ENCODE measurements at places on chromosomes 6 and 20.

DNA sequence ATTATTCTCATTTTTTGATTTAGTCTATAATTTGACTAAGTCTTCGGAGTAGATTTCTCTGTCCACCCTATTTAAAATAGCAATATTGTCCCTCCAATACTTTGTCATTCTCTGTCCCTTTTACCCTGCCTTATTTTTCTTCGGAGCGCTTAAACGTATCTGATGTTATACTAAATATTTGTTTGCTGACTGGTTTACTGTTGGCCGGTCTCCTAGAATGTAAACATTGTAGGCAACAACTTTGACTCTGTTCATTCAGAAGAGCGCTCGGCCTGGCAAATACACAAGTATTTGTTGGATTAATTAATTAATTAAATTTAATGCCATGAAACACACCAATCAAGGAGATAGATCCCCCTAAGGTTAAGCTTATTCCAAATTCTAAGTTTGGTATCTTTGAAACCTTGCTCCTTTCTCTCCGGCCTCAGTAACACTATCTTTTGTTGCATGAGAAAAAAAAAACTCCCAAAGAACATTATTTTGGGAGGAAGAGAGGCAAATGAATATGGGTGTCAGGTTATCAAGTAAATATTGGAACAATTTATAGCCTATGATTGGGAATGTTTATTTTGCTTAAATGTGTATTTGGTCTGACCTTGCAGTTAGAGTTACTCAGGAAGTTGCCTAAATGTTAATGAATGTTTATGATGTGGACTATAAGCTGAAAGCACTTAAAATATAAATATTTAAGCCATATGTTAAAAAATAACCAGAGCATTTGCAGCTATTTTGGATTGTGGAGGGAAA is 231.1 kb downstream of the SOX4 start:
- DNase-seq: no peak

- no peak for DNase-seq
Measured at GRCh38 chr20:22001886-22002285, 296.4 kb downstream of the PAX1 start.

GRCh38 chr20:7113577-7114466 is 346.3 kb downstream of the BMP2 start:
- DNase-seq: peak; percentile 82

- no peak for DNase-seq
Measured at GRCh38 chr6:79589701-79590100, 41.4 kb upstream of the SH3BGRL2 start.

DNA sequence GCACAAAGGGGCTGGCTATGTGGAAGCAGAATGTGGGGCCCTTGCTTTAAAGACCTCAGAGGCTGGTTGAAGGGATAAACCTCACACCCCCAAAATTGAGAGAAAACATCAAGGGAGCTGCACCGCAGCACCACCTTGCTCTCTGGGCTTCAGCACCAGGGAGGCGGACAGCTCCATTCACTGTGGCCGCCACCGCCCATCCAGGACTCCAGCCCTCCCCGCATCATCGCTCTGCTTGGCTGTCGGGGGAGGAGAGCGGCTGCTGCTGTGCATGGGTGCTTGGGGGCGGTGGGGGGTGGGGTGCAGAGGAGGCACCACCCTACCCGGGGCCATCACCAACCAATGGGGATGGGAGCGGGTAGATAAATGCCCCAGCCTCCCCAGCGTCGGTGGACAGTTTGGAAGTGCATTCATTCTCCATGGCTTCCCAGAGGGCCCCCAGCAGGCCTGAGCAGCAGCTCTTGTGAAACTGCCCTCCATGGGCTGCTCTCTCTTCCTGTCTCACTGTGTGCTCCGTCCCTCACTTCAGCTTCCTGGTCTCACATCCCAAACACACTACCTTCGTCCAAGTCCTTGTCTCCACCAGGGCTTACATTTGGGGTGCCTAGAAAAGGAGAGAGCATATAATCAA is 75.7 kb upstream of the BHLHE23 start:
- DNase-seq: peak; percentile 83

- no peak for DNase-seq
Measured at GRCh38 chr20:35277127-35277526, 795 bp downstream of the MMP24OS start.

- DNase-seq: no peak
Measured at GRCh38 chr6:93079061-93079460, 340.3 kb downstream of the EPHA7 start.

GRCh38 chr6:107489636-107490565 is at the start of gene SOBP:
Gene SOBP (plus strand): TSS chr6:107490117. CDS start chr6:107490617, 500 bp downstream.
- peak; percentile 90 for DNase-seq

All from eye (tissue), 1 donor.